ENCODE measurements at places on chromosomes 3 and 15.
A peak's percentile ranks its signal among the peaks of the same experiment; 100 is the strongest.

DNA sequence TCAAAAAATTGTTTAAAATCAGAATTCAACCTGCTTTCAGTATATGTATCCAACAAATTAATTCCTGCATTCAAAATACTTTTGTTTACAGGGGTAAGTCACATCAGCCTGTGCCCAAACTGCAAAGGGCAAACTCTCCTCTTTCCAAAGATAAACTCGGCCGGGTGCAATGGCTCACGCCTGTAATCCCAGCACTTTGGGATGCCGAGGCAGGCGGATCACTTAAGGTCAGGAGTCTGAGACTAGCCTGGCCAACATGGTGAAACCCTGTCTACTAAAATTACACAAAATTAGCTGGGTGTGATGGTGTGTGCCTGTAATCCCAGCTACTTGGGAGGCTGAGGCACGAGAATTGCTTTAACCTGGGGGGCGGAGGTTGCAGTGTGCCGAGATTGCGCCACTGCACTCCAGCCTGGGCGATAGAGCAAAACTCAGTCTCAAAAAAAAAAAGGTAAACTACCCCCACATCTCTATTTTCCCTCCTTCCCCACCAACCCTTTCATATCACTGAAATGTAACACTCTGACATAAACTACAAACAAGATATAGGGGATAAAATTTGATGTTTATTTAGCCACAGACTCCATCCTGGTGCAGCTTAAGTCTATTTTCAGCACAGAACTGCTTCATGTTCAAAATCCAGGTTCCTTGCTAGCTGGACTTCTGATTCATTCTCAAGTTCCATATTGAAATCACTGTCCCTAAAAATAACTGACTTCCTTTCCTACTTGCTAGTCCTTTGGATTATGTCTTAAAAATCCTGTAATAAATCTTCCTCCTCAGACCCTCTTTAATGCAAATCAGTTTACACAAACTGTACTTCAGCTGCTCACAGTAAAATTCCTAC, 15.4 kb downstream of the UBP1 start:
- no peak for DNase-seq

DNA sequence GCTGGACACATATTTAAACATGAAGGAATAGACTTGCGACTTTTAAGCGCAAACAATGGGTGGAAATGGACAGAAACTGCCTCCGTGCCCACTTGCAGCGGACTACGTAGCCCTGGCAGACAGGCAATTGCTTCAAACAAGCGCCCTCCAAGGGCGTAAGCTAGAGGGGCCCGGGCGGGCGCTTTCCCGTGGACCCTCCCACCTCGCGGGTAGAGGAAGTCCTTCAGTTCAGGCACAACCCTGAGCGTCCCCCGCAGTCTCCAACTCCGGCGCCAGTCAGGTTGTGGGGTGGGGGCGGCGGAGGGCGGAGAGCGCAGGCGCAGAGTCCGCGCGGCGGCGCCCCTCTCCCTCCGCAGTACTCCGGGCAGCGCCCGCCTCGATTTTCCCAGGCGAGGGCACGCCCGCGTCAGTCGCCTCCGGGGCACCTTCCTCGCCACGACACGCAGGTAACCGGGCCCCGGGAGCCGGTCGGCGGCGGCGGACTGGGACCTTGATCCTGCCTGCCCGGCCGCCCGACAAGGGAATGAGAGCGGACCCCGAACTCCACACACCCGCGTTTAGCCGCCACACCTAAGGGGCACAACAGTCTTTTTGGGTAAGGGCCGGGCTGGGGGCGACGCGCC, at the start of gene SLC35G2:
TSS of gene SLC35G2 (plus strand) at position 358 of the 623 bp plus-strand sequence. CDS start 35,335 bp downstream, outside the sequence.
- peak; percentile 66 for DNase-seq

DNA sequence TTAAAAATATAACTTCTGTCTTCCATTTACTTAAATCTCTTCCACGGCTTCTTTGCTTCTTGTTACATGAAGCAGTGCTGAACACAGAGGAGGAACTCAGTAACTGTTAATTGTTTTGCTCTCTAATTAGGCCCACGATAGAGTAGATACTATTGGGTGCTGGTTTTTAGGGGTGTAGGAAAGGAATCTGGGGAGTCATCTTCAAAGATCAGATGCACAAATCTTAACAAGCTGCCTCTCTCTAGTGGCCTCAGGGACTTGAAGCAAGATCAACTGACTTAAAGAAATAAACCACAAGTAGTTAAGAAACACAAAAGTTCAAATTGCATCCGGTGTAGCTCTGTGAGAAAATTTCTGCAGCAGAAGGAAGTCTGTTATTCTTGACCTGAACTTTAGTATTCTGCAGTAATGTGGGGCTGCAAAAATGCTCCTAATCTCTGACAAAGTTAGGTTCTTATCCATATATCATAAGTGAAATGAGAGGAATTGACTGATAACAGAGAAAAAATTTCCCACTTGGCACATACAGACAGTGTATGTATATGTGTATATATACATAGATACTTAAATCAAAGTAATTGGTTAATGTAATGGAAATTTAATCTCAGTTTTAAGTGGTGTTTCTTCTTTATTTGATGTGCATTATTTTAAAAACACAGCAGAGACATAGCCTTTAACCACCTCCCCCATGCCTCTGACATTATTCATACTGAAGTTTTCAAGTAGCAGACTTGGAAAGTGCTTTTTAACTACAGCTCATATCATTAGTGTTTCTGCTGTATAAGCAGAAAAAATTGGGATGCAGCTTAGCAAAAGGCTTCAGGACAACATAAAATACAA, 51.8 kb downstream of the CHST2 start:
- no peak for DNase-seq

DNA sequence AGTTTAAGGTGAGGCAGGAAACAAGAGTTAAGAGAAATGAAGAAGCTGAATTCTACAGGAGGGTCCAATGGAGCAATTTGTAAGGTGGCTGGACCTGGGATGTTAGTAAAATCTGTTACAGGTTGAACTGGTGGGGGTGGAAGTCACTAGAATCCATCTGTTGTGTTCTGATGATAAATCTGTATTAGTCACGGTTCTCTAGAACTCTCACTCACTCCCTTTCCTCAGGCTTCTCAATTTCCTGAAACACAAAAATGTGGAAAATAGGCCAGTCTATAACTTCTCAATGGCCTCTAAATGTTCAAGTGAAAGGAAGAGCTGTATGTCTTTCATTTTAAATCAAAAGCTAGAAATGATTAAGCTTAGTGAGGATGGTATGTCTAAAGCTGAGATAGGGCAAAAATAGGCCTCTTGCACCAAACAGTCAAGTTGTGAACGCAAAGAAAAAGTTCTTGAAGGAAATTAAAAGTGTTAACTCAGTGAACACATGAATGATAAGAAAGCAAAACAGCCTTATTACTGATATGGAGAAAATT, 180.2 kb upstream of the CBLB start:
- DNase-seq = no peak

All from activated T-cell treated with anti-CD3 and anti-CD28 coated beads, Interleukin-2, amount 50 U/mL, for 48 hours (primary cell).